EH (cell line): ENCODE measurements at places on chromosomes 11 and 22.

GRCh38 chr11:133778161-133778560 is 67.2 kb downstream of the SPATA19 start:
- no peak for DNase-seq

DNA sequence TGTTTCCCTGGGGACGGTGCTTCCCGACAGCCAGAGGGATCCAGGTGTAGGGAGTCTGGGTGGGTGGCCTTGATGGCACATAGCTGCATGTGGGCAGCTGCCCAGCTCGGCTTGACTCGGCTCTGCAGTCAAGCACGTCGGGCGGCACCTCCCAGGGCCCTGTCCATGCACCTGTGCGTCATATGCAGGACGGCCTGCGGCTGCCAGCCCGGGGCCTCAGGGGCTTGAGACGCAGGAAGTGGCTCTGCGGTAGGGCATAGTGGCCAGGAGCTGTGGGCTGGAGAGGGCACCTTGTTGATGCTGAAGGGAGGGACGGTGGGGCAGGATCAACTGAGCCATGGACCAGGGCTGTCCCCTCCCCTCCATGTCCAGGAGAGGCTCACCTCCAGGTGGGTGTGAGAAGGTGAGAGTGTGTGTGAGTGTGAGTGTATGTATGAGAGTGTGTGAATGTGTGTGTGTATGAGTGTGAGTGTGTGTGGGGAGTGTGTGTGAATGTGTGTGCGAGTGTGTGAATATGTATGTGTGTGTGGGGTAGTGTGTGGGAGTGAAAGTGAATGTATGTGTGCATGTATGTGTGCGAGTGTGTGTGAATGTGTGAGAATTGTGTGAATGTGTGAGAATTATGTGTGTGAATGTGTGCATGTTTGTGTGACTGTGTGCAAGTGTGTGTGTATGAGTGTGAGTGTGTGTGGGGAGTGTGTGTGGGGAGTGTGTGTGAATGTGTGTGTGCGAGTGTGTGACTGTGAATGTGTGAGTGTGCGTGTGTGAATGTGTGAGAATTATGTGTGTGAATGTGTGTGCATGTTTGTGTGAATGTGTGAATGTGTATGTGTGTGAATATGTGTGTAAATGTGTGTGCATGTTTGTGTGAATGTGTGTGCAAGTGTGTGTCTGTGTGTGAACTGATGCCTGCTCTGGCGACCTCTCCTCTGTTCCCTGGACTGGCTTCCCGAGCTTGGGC is 5.7 kb upstream of the SUN2 start:
- no peak for DNase-seq

DNA sequence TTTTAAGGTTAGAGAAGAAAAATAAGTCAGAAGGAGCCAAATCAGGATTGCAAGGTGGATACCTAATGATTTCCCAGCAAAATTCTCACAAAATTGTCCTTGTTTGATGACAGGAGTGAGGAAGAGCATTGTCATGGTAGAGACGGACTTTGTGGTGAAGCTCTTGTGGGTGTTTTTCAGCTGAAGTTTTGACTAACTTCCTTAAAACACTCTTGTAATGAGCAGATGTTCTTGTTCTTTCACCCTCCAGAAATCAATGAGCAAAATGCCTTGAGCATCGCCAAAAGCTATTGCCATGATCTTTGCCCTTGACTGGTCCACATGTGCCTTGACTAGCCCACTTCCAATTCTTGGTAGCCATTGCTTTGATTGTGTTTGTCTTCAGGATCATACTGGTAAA is 20.0 kb downstream of the CALCB start:
- DNase-seq: no peak

GRCh38 chr11:36713715-36714114 is 115.7 kb upstream of the RAG2 start:
- DNase-seq: no peak

DNA sequence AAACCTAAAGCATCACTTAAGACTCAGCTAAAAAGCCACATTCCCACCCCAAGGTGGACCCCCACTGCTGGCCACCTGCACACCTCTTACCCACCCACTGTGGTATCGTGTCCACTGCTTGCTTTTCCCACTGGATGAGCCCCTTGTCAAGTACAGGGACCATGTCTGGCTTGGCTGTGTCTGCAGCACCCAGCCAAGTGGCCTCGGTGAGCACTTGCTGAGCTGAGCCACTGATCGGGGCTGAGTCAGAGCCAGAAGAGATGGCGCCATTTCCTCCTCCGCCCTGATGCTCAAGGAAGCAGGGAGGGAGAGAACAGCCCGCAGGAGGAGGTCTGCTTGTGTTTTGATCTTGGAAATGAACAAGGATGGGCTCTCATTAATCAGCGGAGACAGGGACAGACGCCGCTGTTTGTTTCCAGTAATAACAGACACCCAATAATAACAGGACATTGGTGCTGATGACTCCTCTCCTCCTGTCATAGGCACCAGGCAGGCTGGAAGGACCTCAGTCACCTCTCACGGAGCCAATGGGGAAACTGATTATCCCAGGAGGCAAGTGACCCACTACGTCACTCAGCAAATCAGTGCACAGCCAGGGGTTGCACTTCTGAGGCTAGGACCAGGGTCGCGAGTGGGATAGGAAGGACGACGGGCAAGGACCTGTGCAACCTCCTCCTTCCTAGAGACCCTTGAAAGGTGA is 85.2 kb upstream of the RTL6 start:
- no peak for DNase-seq

DNA sequence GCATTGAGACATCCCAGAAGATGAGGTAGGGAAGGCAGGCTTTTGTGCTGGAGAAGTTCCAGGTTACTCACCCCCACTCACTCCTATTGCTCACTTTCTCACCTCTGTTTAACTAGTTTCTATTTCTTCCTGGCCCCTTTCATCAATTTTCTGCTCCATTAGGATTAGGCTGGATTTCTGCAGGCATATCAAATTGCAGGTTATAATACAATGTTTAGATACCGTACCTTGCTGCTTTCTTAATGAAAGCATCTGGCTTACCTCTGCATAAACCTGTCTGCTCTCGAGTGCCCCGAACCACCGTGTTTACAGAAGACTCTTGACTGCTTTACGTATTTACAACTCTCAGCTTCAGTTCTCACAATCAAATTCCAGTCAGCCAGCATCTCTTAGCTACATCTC is 173.7 kb downstream of the ADAMTS15 start:
- no peak for DNase-seq

DNA sequence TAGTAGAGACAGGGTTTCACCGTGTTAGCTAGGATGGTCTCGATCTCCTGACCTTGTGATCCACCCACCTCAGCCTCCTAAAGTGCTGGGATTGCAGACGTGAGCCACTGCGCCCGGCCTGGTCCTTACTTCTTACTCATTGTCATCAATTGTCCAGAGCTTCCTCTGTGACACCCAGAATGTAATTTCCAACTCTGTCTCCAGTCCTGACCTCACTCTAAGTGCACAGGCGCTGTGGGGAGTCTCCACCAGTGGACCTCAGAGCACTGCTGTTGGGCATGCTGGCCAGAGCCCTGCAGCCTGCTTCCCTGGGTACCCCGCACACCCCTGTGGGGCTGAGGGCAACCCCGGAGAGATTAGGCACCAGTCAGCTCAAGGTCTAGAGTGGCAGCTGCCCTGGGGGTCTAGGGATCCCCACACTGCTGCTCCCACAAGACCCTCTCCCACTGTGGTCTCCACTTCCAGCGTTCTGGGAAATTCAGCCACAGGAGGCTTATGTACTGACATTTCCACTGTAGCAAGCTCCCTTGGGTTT is 1140.3 kb downstream of the TBC1D22A start:
- DNase-seq: no peak

DNA sequence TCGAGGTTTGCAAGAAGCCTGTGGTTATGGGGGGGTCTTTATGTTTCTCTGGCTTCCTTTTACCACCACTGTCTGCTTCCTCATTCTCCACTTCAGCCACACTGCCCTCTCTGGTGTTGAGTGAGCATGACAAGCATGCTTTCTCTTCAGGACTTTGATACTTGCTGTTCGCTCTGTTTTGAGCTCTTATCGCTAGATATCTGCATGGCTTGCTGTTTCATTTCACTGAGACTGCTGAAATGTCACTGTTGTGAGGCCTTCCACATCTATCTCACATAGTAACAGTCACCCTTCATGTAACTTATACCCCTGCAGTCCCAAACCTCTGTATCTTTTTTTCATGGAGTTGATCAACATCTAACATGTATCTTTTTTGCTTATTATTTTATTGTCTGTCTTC is 59.8 kb downstream of the TMEM135 start:
- peak; percentile 38 for DNase-seq

- DNase-seq: peak; percentile 69
Observed at GRCh38 chr22:30116362-30117117, 36.3 kb downstream of the HORMAD2 start.

- no peak for DNase-seq
Observed at GRCh38 chr11:59426361-59427067, at the start of gene OR5A2. OR5A2 (minus strand) TSS chr11:59426413; CDS start chr11:59422953, 3,460 bp downstream.

- peak; percentile 57 for DNase-seq
Observed at GRCh38 chr11:106585061-106585460, 433.2 kb downstream of the GUCY1A2 start.

DNA sequence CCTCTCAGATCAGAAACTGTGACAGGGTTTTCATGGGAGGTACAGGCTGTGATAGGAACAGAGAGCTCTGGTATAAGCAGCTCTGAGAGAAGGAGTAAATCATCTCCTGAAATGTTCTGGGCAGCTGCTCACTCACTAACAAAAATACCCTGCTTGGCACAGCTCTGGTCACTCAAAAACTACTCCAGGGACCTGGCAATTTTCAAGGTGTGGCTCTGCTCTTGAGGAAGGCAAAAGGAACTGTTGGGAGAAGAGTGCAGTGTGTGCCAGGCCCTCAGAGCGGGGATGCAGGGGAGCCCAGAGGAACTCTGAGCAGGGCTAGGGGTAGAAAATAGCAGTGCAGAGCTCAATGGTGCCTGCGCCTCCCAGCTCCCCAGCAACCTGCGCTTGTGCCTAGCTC is 180.5 kb upstream of the ZBED5 start:
- DNase-seq: no peak

DNA sequence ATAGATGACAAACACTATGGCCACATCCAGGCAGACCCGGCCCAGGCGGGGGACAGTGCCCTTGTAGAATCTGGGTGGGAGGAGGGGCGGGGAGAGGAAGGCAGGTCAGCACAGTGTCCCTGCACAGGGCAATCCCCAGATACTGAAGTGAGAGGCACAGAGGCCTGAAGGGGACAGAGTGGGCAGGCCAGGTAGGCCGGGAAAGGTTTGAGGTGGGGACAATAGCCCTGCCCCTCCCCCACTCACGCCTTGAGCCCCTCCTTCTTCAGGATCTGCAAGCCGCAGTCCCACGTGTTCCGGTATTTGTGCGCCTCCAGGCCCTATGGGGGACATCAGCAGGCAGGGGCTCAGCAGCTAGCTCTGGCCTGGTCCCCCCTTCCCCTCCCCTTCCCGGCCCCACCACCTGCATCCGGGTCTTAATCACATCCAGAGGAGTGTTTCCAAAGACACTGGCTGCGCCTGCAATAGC is 2.3 kb downstream of the SLC25A1 start:
- DNase-seq: no peak

- DNase-seq: no peak
Observed at GRCh38 chr22:30865656-30866055, 102.9 kb downstream of the MORC2 start.

DNA sequence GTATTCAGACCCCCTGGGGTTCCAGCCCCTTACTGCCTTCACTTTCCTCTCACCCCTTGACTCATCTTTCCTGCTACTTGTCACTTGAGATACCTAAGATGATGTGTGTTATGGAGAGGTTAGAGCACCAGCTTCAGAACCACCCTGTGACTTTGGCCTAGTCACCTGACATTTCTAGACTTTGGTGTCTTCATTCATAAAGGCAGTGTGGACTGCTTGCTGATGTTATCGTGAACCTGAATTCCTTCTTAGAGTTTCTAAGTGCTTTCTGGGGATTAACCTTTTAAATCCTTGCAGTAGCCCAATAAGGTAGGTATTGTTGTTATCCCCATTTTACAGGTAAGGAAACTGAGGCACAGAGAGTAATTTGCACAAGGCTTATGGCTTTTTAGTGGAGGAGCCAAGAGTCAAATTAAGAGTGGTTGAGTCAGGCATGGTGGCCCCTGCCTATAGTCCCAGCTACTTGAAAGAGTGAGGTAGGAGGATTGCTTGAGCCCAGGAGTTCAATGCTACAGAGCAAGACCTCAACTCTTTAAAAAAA is 5.1 kb upstream of the BBS1 start:
- no peak for DNase-seq

DNA sequence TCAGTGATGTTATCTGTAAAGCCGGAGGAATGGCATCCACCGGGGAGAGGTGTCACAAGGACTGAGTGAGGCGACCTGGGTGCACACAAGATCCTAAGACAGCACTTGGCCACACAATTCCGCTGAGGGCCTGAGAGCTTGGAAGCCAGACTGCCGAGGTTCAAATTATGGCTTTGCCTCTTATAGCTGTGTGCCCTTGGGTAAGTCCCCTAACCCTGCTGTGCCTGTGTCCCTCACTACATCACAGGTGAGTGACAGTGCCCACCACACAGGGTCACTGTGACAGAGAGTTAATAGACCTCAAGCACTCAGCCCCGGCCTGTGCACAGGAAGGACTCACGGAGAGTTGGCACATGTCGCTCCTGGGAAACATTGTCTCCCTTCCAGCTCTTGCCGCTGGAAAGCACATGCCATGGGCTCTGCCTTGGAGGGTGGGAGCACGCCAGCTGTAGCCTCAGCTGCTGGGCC is 592 bp downstream of the RHOD start:
- DNase-seq: no peak

DNA sequence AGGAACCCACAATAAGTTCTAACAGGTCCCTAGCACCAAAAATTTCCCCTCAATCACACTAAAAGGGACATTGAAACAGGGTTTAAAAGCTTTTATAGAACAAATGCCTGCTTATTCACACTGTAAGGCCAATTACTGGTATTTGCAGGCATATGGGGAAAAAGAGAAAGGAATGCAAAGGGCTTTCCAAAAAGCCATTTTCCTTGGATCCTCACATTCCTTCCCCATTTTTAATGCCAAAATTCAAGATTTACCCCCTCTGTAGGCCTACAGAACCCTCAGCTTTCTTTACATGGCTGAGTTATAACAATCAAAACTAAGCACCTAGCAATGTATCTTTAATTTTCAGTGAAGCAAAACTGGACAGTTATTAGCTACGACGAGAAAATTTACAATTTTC is 102.0 kb downstream of the SBF2 start:
- peak; percentile 41 for DNase-seq

- peak; percentile 13 for DNase-seq
Observed at GRCh38 chr11:102457865-102458264, 5.3 kb upstream of the TMEM123 start.
